ENCODE measurements at places on chromosomes 5 and 9.

DNA sequence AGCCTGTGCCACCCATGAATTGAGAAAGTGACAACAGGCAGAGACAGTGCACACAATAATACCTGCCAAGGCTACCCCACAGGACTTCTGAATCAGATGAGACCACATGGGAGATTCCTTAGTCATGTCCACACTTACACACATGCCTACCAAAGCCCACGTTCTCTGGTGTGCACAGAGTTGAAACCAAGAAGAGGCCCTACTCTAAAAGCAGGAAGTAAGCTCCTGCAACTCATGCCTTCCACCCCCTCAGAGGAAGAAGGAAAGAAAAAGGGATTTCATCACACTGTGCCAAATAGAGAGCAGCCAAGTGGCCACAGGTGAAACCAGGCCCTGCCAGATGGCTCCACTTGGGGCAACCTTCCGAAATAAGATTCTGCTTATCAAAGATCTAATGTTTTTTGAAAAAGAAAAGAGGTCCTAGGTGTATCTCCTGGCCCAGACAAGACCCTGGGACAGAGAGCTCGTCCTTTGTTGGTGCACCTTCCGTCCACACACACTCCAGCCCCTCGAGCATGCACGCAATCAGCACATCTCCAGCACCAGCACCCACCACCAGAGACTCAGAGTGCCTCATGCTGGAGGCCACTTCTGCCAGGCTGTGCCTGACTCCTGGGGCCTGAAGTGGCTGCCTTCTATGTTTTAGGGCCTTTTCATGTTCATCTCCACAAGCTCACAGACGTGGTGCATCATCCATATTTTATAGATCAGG is 114.6 kb upstream of the SPOCK1 start:
- no peak for DNase-seq

DNA sequence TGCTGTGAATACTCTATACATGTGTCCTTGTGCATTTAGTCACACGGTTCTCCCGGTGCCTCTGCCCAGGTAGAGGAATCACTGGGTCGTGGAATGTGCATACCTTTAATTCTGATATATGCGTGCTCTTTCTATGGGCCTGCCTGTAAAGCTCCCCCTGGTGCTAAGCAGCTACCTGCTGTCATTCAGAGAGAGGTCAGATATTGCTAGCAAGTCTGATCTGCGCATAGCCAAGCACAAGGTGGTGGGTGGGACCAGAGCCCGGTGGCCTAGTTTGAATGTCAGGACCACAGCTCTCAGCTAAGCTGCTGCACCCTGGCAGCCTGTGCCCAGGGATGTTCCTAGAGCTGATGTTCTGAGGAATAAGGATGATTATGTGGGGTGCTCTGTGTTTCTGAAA is 33.4 kb downstream of the TJP2 start:
- DNase-seq, result no peak

- DNase-seq, result no peak
Measured at GRCh38 chr5:89471541-89471940, 588.6 kb upstream of the MEF2C start.

DNA sequence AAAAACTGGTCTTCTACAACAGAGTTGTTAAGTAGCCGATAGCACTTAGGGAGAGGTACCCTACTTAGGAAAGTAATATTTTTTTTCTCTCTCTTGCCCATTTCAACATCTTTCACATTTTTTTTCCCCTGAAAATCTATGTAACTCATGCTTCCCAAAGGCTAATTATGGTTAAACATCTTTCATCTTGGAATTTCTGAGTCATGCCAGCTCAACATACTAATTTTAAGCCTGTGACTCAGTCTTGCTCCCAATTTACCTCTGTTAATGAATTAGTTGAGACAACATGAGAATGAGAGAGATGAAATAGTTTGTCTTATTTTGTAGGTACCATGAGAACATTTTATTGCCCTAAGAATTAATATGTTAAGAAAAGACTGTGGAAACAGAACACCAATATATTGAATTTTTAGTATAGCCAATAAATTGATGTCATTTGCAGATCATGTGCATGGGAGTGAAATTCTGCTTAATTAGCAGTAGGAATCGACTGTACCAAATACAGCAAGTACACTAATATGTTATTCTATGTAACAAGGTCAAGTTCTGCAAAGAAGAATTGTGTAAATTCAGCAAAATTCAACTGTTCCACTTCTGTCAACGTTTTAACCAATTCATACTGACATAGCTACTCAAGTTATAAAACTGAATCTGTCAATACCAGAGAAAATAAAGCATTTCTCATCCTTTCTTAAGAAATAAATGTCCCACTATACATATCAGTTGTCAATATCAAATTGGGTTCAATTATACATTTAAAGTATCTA is 550.0 kb downstream of the PTPRD start:
- DNase-seq, result no peak

DNA sequence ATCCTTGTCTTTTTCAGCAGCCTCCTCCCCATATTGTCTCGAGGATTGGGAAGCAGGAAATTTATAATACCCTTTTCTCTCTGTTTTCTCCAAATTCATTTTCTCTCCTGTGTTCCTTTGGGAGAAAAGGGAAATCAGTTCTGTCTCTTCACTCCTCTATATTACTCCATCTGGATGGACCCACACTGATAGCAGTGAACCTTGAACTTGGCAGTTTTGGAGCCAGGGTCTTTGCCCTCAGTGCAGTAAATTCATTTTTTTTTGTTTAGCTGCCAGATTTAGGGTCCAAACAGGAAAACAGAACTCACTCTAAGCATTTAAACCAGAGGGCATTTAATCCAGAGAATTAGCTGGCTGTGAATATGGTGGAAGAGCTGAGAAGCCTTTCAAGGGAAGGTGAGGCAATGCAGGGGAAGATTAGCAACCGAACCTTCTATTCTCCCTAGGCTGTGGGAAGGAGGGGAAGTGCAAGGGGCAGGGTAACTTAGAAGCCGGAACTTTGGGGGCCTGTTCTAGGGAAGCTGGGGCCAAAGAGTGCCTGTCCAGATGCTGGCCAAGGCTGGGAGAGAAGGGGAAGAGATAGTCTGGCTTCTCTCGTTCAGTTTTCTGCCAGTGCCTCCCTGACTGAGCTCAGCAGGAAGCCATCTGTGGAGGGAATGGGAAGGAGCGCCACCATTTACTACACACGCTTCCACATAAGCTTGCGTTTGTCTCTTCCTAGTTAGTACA is 16.3 kb upstream of the NPR2 start:
- DNase-seq, result no peak

DNA sequence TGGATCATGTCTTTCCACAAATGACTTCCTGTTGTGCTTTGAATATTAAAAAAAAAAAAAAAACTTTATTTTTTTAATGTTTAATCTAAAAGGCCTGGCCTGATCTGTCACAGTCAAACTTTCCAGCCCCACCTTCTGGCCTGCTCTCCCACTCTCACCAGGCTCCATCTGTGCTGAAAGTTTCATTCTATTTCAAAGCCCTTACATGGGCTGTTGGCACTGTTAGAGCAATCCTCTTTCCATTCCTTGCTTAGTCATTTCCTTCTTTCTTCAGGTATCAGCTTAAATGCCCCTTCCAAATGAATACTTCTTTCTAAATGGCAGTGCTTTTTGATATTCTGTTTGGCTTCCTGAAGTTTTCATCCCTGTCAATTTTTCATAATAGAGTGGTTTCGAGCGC is 1104.8 kb upstream of the C9orf72 start:
- no peak for DNase-seq

DNA sequence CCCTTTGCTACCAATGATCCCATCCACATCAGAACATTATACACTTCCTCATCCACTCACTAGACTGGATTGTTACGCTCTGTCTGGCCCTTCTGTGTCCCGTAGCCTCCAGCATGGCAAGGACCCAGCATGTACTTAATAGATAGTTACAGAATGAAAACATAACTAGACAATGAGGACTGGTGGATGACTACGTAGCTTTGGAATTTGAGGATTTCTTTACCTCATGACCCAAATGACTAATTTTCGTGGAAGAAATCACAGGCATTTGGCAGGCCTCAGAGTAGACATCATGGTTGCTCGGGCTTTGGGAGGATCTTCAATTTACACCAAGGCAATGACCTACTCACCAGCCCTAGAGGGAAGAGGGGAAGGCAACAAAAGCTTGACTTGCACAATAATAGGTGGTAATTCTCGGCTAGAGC is 299.8 kb downstream of the TLE1 start:
- no peak for DNase-seq

DNA sequence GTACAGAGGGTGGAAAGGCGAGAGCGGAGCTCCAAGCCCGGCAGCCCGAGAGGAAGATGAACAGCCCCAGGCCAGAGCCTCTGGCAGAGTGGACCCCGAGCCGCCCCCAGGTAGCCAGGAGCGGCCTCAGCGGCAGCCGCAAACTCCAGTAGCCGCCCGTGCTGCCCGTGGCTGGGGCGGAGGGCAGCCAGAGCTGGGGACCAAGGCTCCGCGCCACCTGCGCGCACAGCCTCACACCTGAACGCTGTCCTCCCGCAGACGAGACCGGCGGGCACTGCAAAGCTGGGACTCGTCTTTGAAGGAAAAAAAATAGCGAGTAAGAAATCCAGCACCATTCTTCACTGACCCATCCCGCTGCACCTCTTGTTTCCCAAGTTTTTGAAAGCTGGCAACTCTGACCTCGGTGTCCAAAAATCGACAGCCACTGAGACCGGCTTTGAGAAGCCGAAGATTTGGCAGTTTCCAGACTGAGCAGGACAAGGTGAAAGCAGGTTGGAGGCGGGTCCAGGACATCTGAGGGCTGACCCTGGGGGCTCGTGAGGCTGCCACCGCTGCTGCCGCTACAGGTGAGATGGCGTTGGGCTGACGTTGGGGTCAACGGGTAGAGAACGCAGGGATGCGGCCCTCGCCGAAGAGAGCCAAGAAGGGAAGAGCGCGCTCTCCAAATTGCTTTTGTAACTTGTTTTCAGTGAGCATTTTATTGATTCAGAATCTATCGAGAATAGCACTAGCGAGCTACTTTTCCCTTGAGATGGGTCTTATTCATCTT is at the start of gene PTGER4:
Gene PTGER4 (plus strand): TSS at position 3 of the 769 bp plus-strand sequence. CDS start 1,079 bp downstream, outside the sequence.
- DNase-seq, result no peak

GRCh38 chr5:132476876-132477781 is 13.4 kb downstream of the IRF1 start:
- no peak for DNase-seq

DNA sequence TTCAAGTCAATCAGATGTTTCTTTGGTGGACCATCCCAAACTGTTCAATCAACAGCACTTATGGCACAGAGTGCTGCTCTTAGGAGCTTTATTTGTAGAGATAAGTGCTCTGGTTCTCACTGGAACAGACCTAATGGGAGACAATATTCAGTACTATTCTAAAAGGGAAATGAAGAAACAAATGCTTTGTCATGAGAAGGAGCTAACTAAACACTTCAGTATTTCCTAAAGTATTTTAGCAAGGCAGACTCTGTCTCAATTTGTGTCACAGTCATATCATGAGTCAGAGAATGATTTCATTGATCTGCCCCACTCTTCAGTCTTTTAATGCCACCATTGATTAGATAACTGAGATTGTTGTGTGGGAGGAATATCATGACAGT is 175.3 kb downstream of the SLF1 start:
- DNase-seq, result no peak

DNA sequence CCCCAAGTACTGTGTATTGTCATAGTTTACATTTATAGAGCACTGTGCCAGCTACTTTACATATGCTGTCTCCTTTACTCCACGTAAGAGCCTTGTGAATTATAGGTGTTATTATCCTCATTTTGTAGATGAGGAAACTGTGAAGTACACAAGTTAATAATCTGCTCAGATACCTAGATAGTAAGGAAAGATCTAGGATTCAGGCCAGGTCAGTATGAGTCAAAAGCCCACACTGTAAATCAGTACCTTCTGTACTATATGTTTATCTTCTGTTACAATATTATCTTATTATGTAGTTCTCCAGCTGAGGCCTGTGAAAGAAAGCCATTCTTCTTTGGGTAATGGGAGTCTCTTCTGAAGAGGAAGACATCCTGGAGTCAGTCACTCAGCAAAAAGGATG is 72.4 kb upstream of the TLX3 start:
- DNase-seq, result no peak

All from NCI-H2081 treated with DMSO at 0.1 percent for 48 hours (cell line).